ENCODE measurements at places on chromosomes 12 and 14.

DNA sequence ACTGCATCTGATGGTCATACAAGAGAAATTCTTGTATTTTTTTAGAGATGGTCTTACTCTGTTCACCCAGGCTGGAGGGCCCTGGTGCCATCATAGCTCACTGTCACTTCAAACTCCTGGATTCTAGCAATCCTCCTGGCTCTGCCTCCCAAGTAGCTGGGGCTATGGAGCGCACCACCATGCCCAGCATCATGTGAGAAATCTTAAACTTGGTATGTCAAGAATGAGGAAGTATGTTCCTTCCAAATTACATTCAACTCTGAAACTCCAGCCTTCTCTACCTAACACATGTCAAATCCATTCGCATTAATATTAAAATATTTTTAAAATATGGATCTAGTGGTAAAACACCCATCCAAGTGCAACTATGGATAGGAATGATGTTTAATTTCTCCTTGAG, 27.5 kb upstream of the CDKN3 start:
- no peak for DNase-seq

GRCh38 chr14:68628605-68629310, 164.1 kb downstream of the ZFP36L1 start:
- DNase-seq: no peak

- no peak for DNase-seq
These were observed 6.3 kb downstream of the GLI1 start for GRCh38 chr12:57465747-57466505.

DNA sequence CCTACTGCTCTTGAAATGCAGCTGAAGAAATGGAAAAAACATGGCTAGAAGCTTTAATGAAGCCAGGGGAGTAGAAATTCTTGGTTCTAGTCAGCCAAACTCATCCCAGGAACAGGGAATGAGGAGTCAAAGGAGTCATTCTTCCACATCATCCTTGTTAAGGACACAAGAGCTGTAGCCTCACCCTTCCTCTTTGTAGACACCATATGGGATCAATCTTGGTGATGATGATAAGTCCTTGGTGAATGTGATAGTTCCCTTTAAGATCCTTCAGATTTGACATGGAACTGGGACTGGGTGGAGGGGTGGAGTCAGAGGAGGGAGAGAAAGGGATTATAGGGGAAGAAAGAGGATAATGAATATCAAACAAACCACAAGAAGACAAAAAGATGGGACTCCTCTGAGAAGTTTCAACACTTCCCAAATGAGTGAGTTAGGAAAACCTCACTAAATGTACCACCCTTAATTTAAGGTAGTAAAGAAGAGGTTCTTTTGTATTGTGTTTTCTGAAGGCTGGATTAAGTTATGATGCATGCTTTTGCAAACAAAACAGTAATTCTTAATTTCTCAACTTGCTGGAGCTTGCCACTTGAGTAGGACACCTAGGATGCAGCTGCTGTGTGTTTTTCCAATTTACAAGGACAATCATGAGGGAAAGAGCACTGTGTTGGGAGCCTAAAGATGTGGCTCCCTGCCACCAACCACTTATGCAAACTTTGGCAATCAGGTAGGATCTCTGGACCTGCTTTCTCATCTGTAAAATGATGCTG, 104.0 kb downstream of the WIF1 start:
- no peak for DNase-seq

DNA sequence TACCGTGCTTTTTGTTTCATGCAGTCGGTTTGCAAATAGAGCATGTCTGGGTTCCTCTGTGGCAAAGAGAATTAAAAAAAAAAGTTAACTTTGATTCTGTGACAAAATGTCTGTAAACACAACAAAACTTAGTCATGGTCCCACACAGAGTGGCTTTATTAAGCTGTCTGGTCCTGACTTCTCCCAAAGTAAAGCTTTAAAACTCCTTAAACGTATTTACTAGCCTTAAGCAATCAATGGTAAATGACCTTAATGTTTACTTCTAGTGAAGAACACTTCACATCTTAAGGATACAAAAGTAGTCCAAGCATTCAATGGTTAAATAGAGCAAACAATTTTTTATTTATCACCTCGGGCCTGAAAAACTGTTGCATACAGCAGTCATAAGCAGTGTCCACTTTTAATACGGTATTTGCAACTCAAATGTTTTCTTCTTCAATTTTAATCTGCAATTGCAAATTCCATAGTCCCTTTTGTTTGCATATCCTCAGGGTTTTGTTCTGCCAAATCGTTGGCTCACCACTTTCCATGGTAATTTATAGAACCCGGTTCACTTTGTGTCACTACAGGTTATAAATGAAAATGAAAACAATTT, 453.0 kb upstream of the MIS18BP1 start:
- DNase-seq: no peak

DNA sequence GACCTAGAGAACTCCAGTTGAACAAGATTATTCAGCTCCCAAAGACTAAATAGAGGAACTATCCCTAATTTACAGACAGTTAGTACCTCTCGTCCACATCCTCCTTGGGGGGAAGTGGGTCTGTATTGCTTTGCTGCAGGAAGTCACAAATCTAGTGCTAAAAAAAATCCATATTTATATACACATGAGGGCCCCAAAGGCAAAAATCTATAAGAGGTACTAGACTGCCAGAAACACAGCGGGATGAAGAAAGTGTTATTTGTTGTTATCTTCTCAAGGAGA, 190.1 kb downstream of the TTC8 start:
- no peak for DNase-seq

- no peak for DNase-seq
These were observed 588 bp downstream of the PIK3C2G start for GRCh38 chr12:18261906-18262305.

GRCh38 chr14:103597623-103598377, 31.2 kb upstream of the KLC1 start:
- no peak for DNase-seq
